SW480 (cell line): ENCODE measurements at places on chromosomes 12 and 14.
A peak's percentile ranks its signal among the peaks of the same experiment; 100 is the strongest.

DNA sequence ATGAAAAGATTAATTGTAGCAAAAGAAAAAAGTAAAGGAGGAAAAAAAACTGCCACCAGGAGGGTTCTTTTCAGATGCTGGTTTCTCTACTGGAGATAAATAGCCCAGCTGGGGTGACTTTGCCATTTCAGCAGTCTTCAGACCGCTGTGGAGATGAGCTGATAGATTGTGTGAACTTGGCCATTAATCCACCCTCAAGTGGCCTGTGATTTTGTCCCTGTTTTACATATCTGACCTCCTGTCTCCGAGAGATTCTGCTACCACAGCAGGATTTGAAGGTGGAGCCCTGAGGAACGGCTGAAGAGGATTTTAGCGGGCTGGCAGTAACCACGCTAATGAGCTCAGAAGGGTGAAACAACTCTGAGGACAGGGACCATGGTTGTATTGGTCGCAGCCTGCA is 72.7 kb downstream of the WSCD2 start:
- DNase-seq: no peak

GRCh38 chr14:51674294-51675002 is 22.7 kb downstream of the FRMD6 start:
- DNase-seq: no peak

DNA sequence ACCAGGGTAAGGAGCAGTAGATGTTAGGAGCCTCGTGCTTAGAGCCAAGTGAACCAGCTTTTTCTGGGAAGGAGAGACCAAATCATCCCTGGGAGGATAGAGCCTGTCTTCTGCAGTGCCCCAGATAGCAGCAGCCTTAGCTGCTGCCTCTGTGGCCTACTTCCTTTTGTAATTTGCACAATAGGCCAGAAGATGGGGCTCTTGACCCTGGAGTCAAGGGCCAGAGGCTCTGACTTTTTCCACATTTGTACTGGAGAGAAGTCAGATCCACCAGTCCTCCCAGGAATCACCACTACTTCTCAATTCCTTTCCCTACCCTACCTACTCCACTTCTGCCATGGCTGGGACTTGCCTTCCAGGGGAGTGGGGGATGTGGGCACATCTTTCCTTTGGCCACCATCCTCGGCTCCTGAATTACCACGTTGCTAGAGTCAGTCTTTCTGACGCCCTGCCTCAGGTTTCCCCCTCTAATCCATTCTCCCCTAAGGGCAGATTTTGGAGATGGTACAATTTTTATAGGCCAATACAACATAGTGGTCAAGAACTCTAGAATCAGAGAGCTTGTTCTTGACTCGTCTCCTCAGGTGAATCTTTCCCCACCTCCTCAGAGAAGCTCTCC is 3.3 kb upstream of the SLC4A8 start:
- peak; percentile 73 for DNase-seq

DNA sequence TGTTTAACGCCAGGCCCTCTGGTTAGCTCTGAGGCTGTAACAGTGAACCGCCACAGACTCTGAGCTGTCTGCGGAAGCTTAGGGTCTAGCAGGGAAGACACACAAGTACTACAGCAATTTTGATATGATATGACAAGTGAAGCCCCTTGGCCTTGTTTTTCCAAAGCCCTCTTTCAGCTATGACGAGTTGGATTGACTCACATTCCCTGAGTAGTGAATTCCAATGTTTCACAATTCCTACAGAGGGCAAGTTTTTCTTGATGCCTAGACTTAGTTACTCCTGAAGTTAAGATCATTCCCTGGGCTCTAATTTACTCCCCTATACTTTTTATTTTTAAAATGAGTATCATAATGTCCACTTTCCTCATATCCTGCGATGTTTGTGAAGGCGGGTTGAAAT is 53.3 kb upstream of the CISTR start:
- DNase-seq: no peak

DNA sequence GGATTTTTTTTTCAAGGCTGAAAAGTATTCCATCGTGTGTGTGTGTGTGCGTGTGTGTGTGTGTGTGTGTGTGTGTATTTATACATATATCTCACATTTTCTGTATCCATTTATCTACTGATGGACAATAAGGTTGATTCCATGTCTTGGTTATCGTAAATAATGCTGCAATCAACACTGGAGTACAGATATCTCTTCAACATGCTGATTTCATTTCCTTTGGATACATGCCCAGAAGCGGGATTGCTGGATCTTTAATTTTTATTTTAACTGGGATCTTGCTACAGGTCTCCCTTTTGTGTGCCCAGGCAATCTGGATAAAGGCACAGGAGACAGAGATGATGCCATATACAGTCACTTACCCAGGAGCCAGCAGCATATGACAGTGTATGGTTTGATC is 338.1 kb downstream of the SOX5 start:
- DNase-seq: no peak

DNA sequence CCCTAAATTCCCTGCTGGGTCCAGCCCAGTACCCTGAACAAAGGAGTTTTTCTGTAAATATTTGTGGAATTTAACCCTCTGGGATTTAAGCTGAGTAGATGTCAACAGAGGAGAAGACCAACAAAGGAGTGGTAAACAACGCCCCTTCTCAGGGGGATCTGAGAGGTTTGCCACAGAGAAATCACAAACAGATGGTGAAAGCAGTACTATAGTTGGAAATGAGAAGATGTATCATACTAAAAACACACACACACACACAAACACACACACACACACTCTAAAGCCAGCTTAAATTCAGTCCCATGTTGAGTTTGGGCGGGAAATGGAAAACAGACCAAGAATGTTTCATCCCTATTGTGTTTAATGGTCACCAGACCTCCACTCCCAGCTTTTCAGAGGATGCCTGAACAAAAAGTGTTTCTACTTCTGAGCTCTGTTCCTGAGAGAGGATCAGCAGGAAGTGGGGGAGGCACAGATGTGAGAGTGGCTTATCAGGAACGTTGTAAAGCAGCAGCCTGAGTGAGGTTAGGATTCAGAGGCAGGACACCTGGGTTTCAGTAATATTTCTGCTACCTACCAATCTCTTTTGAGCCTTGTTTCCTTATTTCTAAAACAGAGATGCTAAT is 3.2 kb downstream of the BIN2 start:
- DNase-seq: no peak

DNA sequence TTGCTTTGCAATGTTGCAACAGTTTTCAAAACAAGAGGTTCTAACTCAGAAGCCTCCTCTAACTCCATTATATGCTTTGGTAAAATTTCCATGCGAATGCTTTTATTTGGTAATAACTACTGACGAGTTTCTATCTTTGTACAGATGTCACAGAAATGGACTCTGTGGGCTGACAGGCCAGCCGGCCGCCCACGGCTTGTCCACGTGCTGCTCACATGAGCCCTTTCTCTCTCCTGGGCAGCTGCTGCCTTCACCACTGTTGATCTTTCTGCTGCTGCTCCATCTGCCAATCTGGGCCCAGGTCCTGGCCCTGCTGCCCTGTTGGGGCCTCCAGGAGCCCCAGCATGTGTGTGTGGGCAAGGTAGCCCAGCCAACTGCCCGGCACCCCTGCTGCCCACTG is 168.2 kb upstream of the TMEM132C start:
- DNase-seq: no peak

GRCh38 chr14:24940213-24940783 is 109.6 kb downstream of the STXBP6 start:
- DNase-seq: no peak

DNA sequence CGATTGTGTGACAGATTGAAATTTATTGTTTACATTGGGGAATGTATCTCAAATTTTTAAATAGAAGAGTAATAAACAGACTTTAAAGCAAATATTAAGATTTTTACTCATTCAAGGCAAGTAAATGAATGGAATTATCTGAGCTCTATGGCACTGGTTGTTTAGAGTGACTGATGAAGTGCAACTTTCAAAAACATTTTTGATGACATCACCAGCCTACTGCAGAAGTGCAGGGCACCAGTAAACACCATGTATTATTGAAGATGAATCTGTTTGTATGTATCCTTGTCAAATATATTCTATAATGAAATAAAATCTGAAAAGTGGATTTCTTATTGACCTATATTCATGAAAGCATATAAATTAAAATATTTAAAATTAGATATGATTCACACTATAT is 124.0 kb upstream of the EVL start:
- DNase-seq: no peak

DNA sequence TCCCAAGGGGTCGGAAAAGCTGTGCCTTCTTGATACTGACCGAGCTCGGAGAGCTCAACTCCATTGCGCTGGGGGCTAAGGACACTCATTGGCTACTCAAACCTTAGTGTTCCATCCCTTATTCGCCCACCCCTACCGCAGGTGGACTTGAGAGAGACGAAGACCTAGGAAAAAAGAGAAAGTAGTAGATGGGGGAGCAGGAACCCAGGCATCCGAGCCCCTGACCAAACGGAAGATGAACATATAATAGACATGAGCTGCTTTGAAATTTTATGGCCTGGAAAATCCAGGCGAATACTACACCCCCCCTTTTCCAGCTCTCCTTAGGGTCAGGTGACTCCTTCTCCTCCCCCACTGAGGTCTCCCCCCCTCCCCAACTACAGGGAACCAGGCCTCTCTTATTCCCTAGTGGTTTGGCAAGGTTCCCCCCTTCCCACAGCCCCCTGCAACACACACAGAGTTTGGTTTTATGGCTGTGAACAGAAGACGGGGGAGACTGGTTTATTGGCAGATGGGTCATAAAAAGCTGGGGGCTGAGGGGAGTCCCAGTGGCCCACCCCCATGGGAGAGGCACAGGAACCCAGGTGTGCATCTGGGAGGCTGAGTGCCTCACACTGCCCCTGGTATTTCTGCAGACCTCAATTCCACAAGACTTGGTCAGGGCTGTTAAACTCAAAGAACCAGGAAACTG is 1.6 kb downstream of the GDF11 start:
- DNase-seq: no peak

- peak; percentile 33 for DNase-seq
These were observed 778 bp downstream of the TCP11L2 start for GRCh38 chr12:106303202-106303820.

DNA sequence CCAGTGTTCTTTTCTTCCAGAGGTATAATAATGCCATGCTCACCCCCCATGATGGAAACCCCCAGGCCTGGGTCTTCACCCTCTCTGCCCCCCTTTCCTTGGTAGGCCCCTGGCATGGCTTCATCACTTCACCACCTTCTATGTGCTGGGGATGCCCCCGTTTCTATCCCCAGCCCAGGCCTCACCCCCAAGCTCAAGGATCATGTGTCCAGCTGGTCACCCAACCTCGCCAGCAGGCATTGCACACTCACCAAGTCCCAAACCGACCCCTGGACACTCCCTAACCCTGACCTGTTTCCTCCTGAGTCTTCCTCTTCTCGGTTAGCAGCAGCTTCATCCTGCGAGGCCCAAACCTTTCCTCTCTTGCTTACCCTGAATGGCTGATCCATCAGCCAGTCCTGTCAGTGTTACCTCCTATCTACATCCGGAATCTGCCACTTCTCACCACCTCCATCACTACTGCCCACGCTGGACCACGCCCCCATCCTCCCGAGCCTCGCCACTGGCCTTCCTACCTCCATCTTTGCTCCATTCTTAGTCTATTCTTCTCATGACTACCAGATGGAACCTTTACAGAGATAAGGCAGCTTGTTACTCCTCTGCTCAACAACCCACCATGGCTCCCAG is 69.0 kb downstream of the MVK start:
- DNase-seq: no peak

GRCh38 chr14:79242666-79243065 is 968.6 kb downstream of the DIO2 start:
- no peak for DNase-seq

GRCh38 chr12:8852119-8852518 is 29.7 kb downstream of the A2ML1 start:
- DNase-seq: no peak

DNA sequence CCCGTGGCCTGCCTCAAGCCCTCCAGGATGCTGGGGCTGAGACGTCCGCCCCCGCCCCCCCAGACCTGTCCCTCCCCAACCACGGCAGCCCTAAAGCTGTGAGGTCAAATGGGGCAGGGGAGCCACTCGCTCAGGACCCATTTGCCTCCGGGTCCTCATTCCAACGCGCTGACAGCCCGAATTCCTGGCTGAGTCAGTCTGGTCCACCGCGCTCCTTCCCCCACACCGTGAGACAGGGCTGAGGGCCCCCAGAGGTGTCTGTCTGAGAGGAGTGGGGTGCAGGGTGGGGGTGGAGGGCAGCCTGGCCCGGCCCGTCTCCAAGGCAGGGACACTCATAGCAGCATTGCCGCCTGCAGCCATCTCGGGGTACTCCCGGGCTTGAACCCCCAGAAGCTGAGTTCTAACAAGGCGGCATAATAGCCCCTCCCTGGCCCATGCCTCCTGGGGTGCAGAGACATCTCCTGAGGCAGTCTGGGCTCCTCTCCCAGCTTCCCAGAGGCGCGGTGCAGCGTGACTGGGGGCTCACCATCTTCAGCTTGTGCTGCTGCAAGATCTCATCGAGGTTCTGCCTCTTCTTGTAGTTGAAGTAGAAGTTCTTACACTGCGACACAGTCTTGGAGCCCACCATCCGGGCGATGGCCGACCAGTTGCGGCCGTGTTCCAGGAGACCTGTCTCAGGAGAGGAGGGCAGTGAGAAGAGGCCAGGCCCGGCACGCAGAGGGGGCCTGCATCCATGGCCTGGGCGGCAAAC is 90.5 kb downstream of the RFLNA start:
- DNase-seq: no peak

- no peak for DNase-seq
These were observed 120.5 kb downstream of the KCNMB4 start for GRCh38 chr12:70486588-70486987.

GRCh38 chr12:54134850-54135249 is 53.9 kb downstream of the SMUG1 start:
- DNase-seq: peak; percentile 43

DNA sequence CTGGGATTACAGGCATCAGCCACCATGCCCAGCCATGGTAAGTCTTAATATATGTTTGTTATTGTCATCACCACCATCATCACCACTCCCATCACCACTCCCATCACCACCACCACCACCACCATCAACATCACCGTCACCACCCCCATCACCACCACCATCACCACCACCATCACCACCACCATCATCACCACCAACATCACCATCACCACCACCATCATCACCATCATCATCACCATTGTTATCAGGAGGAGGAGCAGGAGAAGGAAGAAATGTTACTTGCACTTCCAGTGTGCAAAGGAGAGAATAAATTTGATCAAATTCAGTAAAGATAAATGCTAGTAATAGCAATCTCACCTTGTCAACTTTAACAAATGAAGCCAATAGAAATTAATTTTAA is 71.2 kb upstream of the CHST11 start:
- no peak for DNase-seq

DNA sequence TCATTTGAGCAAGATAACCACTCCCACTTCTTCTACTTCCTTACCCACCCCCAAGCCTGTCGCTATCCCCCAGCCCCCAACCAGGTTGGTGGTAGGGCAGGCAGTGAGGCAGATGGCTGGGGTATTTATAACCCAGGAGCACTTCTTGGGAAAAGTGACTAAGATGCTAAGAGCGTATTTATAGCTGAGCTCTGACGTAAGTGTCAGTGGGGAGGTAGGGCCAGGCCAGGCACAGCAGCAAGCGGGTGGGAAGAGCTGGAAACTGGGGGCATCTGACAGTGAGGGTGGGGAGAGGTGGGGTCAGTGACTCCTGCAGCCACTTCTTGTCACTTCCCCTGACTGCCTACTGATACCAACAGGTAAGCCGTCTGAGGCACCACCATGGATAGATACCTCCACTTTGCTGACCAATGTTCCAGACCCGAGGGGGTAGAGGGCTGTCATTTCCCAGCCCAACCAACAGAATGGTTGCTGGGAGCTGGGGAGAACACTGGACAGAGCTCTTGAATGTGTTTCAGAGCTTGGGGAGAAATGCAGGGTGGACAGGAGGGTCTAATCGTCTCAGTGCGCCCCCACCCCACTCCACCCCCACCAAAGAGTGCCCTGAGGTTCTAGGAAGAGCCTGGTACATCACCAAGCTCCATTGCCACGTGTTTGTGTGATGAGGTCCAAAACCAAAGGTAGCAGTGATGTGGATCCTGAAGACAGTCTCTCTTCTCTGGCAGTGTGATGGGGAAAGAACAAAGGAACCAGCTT is 2.7 kb upstream of the INHBE start:
- no peak for DNase-seq
